ENCODE measurements at places on chromosomes 6 and 20.
A peak's percentile ranks its signal among the peaks of the same experiment; 100 is the strongest.

DNA sequence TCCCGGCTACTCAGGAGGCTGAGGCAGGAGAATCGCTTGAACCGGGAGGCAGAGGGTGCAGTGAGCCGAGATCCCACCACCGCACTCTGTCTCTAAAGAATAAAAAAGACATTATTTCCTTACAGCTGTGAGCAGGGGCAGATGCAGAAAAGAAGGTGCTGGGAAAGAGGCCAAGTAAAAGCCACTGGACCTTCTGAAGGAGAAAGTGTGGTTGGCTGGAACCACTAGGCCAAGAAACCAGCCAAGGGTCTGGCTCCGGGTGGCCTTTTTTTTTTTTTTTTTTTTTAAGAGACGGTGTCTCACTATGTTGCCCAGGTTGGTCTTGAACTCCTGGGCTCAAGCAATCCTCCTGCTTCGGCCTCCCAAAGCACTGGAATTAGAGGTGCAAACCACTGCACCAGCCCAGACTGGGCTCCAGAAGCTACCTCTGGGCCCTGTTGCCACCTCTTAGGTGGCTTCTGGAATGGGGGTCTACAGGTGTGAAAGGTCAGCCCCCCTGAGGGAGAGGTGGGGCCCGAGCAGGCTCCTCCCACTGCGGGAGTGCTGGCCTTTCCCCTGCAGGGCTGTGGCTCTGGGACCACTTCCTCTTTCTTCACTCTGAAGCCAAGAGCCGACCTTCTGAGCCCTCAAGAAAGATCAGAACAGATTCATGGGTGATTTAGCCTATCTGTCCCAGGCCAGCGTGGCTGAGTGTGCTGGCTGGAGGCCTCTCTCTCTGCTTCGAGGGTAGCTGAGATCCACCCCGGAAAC, at the start of gene FGD2:
Gene FGD2 (plus strand): TSS at position 595 of the 750 bp plus-strand sequence. CDS start 163 bp downstream, outside the sequence.
- no peaks in the 10 kb centered on the region for H3K36me3 ChIP-seq
- no peak within 1 kb of the TSS for H3K27ac ChIP-seq
- DNase-seq, result no peak
- no peaks in the 10 kb centered on the region for H3K4me1 ChIP-seq
- no peak within 1 kb of the TSS for H3K4me3 ChIP-seq

DNA sequence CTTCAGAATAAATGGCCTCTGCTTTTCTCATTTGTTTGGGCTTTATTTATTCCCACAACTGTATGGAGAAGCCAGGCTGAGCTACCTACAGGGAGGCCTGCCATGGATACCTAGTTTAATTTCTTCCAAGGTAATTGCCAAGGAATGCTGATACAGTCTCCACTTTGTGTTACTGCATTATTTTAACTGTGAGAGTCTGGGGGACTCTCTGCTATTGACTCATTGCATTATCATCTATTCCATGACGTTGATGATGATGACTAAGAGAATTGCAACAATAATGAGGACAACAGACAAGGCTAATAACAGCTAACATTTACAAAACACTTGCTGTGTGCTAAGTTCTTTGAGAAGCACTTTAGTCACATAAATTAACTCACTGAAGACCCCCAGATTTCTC, 88.3 kb upstream of the COL21A1 start:
- H3K27ac ChIP-seq, result no peak overlapping the region
- H3K4me3 ChIP-seq, result no peak overlapping the region
- H3K27me3 ChIP-seq, result no peaks in the 10 kb centered on the region
- H3K4me1 ChIP-seq, result no peaks in the 10 kb centered on the region

- DNase-seq, result peak; percentile 23
- H3K36me3 ChIP-seq, result no peaks in the 10 kb centered on the region
- peak overlapping the region; percentile 62 for H3K4me3 ChIP-seq
- H3K4me1 ChIP-seq, result no peaks in the 10 kb centered on the region
- no peak overlapping the region for H3K27ac ChIP-seq
Observed at GRCh38 chr6:78910591-78911171, 43.3 kb downstream of the IRAK1BP1 start.

DNA sequence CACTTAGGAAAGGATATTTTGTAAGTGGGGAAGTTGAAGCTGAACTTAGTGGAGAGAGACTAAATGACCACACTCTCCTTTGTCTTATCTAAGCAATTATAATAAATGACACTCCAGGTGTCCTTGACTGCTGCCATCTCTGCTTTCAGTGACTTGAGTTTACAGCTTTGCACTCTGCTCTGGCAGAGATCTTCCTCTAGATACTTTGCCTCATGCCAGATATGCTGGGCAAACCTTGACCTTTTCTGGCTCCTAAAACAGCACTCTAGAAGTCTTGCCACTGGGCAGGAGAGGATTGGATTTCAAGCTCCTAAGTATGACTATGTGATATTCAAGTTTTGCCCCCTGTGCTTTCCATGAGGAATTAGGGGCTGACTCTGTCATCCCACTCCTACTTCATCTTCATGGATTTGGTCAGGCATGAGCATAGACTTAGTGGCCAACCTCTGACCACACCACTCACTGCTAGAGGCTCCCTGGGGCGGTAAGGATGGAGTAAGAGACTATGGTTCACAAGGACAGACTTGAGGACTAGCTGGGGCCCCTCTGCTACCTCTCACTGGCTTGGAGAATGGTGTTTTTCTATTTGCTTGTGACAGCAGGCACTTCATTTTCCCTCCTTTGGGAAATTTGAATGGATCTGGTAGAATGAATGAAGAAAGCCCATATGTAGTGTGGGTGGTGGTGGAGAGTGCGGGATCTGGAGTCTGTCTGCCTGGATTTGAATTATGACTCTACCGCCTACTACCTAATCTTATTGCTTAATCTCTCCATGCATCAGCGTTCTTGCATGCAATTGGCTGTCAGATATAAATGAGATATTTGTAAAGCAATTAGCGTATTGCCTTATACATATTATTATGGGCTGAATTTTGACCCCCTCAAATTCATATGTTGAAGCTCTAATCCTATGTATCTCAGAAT, 191.4 kb downstream of the REV3L start:
- H3K27ac ChIP-seq, result no peak overlapping the region
- DNase-seq, result no peak
- H3K4me3 ChIP-seq, result no peak overlapping the region
- no peaks in the 10 kb centered on the region for H3K4me1 ChIP-seq
- no peaks in the 10 kb centered on the region for H3K27me3 ChIP-seq
- no peaks in the 10 kb centered on the region for H3K36me3 ChIP-seq

DNA sequence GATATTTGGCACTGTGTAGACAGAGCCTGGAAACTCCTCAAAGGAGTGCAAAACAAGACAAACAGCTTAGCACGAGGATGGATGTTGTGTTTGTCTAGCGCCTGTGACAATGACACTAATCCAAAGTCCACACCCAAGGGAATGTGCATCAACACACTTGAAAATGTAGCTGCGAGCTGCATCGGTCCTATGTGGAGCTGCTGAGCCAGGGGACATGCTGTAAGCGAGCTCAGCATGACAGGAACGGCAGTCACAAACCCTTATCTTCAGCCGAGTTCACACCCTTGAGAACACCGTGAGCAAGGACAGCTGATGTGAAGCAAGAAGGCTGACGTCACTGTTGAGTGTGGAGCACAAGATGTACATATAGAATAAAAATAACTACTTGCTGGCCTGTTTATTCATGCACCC, 684.3 kb downstream of the QKI start:
- no peak overlapping the region for H3K4me3 ChIP-seq
- DNase-seq, result no peak
- H3K4me1 ChIP-seq, result peaks cover 4% of the 10 kb centered on the region

GRCh38 chr6:158662607-158662953, 12.7 kb downstream of the SYTL3 start:
- H3K27ac ChIP-seq, result no peak overlapping the region
- H3K4me1 ChIP-seq, result no peaks in the 10 kb centered on the region
- no peaks in the 10 kb centered on the region for H3K36me3 ChIP-seq
- H3K27me3 ChIP-seq, result no peaks in the 10 kb centered on the region

GRCh38 chr6:71049198-71049770, 92.4 kb upstream of the B3GAT2 start:
- H3K27me3 ChIP-seq, result no peaks in the 10 kb centered on the region
- H3K36me3 ChIP-seq, result no peaks in the 10 kb centered on the region
- DNase-seq, result no peak
- H3K4me1 ChIP-seq, result no peaks in the 10 kb centered on the region
- H3K27ac ChIP-seq, result no peak overlapping the region

GRCh38 chr20:3165473-3166337, 6.0 kb upstream of the FASTKD5 start:
- H3K27ac ChIP-seq, result no peak overlapping the region
- no peak overlapping the region for H3K4me3 ChIP-seq
- H3K27me3 ChIP-seq, result no peaks in the 10 kb centered on the region
- H3K36me3 ChIP-seq, result peaks cover 15% of the 10 kb centered on the region
- H3K4me1 ChIP-seq, result peaks cover 22% of the 10 kb centered on the region

- H3K27ac ChIP-seq, result peak overlapping the region; percentile 59
- no peak overlapping the region for H3K4me3 ChIP-seq
- no peaks in the 10 kb centered on the region for H3K36me3 ChIP-seq
- peaks cover 16% of the 10 kb centered on the region for H3K4me1 ChIP-seq
Observed at GRCh38 chr6:15036690-15037245, 209.1 kb upstream of the JARID2 start.

- H3K27ac ChIP-seq, result no peak overlapping the region
- H3K36me3 ChIP-seq, result no peaks in the 10 kb centered on the region
- H3K4me1 ChIP-seq, result no peaks in the 10 kb centered on the region
- no peaks in the 10 kb centered on the region for H3K27me3 ChIP-seq
- no peak for DNase-seq
Observed at GRCh38 chr6:107823047-107823557, 1.0 kb downstream of the SCML4 start.

GRCh38 chr6:43782764-43783513, 12.9 kb downstream of the VEGFA start:
- no peak overlapping the region for H3K4me3 ChIP-seq
- no peak for DNase-seq
- H3K27ac ChIP-seq, result no peak overlapping the region
- peaks cover 79% of the 10 kb centered on the region for H3K36me3 ChIP-seq

GRCh38 chr6:115898246-115898645, 162.4 kb downstream of the FRK start:
- H3K27me3 ChIP-seq, result no peaks in the 10 kb centered on the region
- H3K27ac ChIP-seq, result no peak overlapping the region
- H3K4me3 ChIP-seq, result no peak overlapping the region

GRCh38 chr6:168286116-168286515, 33.5 kb downstream of the DACT2 start:
- no peak overlapping the region for H3K27ac ChIP-seq
- no peak overlapping the region for H3K4me3 ChIP-seq
- DNase-seq, result no peak
- H3K4me1 ChIP-seq, result no peaks in the 10 kb centered on the region
- no peaks in the 10 kb centered on the region for H3K36me3 ChIP-seq
- H3K27me3 ChIP-seq, result no peaks in the 10 kb centered on the region

GRCh38 chr6:43339168-43339567, 30.3 kb downstream of the ZNF318 start:
- no peak overlapping the region for H3K4me3 ChIP-seq
- peaks cover 21% of the 10 kb centered on the region for H3K36me3 ChIP-seq
- H3K27me3 ChIP-seq, result no peaks in the 10 kb centered on the region
- no peak for DNase-seq
- H3K27ac ChIP-seq, result no peak overlapping the region

- 0 out of 2 replicates have a peak, but pooled peaks cover 4% of the 10 kb centered on the region for H3K4me1 ChIP-seq
- no peaks in the 10 kb centered on the region for H3K36me3 ChIP-seq
- no peak overlapping the region for H3K4me3 ChIP-seq
Observed at GRCh38 chr6:71248306-71248765, 40.3 kb upstream of the OGFRL1 start.

DNA sequence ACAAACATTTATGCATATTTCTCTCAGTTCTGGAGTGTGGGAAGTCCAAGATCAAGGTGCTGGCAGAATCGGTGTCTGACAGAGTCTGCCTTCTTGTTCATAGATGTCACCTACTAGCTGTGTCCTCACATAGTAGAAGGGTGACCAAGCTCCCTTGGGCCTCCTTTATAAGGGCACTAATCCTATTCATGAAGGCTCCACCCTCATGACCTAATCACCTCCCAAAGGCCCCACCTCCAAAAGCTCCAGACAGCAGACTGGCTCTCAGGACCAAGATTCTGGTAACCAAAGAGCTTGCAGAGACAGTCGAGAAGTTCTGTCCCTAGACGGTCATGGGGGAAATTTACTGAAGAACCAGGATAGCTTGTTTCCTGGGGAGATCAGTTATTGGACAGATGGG, 139.1 kb downstream of the COL9A1 start:
- no peaks in the 10 kb centered on the region for H3K4me1 ChIP-seq
- H3K36me3 ChIP-seq, result no peaks in the 10 kb centered on the region
- no peak for DNase-seq
- H3K27ac ChIP-seq, result no peak overlapping the region

- DNase-seq, result no peak
- no peak overlapping the region for H3K27ac ChIP-seq
- no peaks in the 10 kb centered on the region for H3K4me1 ChIP-seq
- H3K36me3 ChIP-seq, result no peaks in the 10 kb centered on the region
- H3K27me3 ChIP-seq, result no peaks in the 10 kb centered on the region
- H3K4me3 ChIP-seq, result no peak overlapping the region
Observed at GRCh38 chr20:52800734-52801627, 171.2 kb upstream of the TSHZ2 start.

- peak overlapping the region; percentile 88 for H3K4me3 ChIP-seq
- H3K27ac ChIP-seq, result peak overlapping the region; percentile 100
- peaks cover 10% of the 10 kb centered on the region for H3K36me3 ChIP-seq
- peak; percentile 90 for DNase-seq
- no peaks in the 10 kb centered on the region for H3K27me3 ChIP-seq
- H3K4me1 ChIP-seq, result peaks cover 12% of the 10 kb centered on the region
Observed at GRCh38 chr20:2101865-2102584, 398 bp downstream of the STK35 start.

- H3K4me1 ChIP-seq, result no peaks in the 10 kb centered on the region
- H3K27me3 ChIP-seq, result no peaks in the 10 kb centered on the region
- H3K36me3 ChIP-seq, result no peaks in the 10 kb centered on the region
- no peak overlapping the region for H3K27ac ChIP-seq
- H3K4me3 ChIP-seq, result no peak overlapping the region
Observed at GRCh38 chr6:149905911-149906371, 8.0 kb upstream of the RAET1E start.

DNA sequence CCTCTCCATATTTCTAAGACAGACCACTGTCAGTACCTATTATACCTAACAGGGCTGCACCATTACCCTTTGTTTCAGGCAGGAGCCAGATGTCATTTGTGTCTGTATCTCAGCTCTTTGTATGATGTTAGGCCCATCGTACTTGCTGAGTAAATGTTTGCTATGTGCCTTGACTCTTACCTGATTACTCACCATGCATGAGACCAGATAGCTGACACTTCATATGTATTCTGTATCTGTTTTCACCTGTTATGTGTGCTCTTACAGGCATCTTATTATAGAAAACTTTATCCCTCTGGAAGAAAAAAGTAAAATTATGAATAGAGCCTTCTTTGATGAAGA, 31.7 kb upstream of the ASXL1 start:
- no peaks in the 10 kb centered on the region for H3K4me1 ChIP-seq
- H3K4me3 ChIP-seq, result no peak overlapping the region
- DNase-seq, result no peak
- no peaks in the 10 kb centered on the region for H3K27me3 ChIP-seq
- H3K27ac ChIP-seq, result no peak overlapping the region

DNA sequence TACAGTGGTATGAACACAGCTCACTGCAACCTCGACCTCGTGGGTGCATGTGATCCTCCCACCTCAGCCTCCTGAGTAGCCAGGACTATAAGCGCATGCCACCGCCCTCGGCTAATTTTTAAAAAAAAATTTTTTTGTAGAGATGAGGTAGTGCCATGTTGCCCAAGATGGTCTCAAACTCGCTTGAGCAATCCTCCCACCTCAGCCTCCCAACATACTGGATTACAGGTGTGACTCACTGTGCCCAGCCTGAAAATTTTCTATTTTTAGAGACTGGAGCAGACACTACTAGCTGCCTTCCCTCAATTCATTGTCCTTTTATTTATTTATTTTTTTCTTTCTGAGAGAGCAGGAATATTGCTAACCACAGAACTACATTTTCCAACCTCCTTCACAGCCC, 20.3 kb upstream of the GTF3C6 start:
- H3K4me3 ChIP-seq, result no peak overlapping the region
- no peaks in the 10 kb centered on the region for H3K27me3 ChIP-seq
- no peaks in the 10 kb centered on the region for H3K36me3 ChIP-seq
- H3K4me1 ChIP-seq, result no peaks in the 10 kb centered on the region
- no peak overlapping the region for H3K27ac ChIP-seq
